DMS 273 treated with DMSO at 0.1 percent for 48 hours (cell line): ENCODE measurements at places on chromosomes 6 and 20.

- no peak for DNase-seq
Observed at GRCh38 chr20:37249304-37249703, 12.3 kb downstream of the GHRH start.

- no peak for DNase-seq
Observed at GRCh38 chr20:8803065-8803464, 265.8 kb upstream of the PLCB4 start.

- DNase-seq = no peak
Observed at GRCh38 chr20:60573003-60573680, 614.9 kb downstream of the CDH26 start.

DNA sequence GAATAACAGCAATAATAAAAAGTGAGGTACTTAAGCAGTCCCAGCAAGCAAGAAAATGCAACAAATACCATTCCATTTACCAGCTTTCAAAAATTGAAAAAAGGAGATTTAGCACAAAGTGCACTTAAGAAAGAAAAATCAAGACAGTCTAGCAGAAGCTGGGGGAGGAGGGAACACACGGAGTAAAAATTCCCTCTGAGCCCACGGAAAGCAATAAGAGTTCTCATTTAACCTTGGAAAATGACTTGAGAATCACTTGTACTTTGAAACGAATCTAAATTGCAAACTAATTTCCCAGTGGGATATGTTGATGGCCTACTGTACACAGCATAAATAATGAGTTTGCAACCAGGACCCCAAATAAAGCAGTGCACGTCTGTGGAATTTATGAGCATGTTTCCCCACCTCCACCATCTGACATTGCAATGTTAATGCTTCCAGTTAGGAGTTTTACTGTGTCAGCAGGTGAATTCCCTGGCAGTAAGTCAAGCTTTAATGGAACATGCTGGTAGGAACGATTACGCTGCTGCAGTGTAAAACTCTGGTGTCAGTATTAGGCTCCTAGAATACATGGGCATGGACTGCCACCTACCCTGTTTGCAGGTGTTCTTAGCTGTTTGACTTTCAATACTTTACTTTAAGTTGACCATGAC, 386.8 kb downstream of the HDGFL1 start:
- peak; percentile 46 for DNase-seq

DNA sequence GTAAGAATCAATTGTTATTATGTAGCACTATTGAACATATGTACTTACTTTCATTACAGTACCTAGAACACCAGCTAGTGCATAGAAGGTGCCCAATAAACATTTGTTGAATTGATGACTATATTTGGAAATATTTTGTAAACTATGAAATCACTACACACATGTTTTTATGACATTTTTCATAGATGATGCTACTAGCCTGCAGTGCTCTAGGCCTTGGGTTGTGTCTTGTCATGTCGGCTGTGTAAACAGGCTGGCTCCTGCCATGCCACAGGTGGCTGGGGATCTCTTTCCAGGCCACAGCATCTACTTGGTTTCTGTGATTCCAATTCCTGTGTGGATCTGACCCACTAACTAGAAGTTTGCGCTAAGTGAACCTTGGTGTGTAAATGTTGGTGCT, 43.3 kb upstream of the EDN1 start:
- DNase-seq = no peak

- no peak for DNase-seq
Observed at GRCh38 chr6:89944181-89944755, 50.0 kb downstream of the GJA10 start.

DNA sequence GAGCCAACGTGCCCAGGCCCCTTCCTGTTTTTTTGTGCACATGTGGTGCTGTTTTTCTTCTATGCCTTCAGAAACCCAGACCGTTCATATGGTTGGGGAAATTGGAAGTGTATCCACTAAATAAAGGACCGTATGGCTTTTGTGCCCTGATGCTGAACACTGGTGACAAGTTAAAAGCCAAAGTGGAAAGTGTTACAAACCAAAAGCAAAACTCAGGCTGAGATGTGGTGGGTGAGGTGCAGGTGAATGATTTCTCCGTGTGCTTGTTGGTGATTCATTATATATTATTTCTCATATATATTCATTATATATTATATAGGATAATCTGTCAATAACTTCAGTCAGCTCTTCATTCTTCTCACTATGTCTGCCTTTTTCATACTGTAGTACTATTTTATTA, 148.6 kb downstream of the SOBP start:
- no peak for DNase-seq

- DNase-seq = no peak
Observed at GRCh38 chr6:67889682-67889995, 745.4 kb upstream of the ADGRB3 start.

DNA sequence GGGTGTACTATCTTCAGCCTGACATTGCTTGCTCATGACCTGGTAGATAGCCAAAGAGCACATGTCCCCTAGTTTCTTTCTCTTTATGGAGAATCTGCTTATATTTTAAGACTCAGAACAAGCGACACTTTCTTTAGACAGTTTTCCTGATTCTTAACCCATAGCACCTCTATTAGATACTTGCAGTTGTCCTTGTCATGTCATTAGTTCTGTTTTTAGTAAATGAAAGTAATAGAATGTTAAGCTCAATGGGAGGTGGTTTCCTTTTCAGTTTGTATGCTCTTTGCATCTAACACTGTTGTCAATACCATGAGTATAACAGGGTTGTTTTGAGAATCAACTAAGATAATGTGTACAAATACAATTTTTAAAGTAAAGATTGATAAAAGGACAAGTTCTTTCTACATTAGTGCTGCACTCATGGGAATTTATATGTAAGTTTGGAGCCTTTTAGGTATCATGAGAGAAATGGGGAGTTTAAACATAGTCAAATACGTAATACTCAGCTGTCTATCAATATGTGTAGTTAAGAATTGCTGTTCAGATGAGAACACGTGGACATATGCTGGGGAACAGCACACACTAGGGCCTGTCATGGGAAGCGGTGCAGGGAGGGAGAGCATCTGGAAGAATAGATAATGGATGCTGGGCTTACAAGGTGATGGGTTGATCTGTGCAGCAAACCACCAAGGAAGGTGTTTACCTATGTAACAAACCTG, 124.3 kb downstream of the GRM1 start:
- DNase-seq = no peak

DNA sequence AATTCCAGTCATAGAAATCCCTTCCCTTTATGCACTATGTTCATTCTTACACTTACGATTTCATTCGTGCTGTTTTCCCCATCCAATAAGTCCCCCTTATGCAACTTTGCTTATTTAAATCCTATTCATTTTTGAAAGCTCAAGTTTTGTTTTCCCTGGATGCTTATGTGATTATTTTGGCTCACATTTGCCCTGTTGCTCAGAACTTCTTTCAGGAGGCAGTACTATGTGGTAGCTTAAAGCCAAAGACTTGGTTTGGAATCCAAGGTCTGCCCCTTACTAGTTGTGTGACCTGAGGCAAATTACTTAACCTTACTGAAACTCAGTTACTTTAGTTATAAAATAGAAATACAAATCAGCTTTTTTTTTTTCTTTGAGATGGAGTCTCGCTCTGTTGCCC, 59.6 kb downstream of the MOXD1 start:
- DNase-seq = no peak

DNA sequence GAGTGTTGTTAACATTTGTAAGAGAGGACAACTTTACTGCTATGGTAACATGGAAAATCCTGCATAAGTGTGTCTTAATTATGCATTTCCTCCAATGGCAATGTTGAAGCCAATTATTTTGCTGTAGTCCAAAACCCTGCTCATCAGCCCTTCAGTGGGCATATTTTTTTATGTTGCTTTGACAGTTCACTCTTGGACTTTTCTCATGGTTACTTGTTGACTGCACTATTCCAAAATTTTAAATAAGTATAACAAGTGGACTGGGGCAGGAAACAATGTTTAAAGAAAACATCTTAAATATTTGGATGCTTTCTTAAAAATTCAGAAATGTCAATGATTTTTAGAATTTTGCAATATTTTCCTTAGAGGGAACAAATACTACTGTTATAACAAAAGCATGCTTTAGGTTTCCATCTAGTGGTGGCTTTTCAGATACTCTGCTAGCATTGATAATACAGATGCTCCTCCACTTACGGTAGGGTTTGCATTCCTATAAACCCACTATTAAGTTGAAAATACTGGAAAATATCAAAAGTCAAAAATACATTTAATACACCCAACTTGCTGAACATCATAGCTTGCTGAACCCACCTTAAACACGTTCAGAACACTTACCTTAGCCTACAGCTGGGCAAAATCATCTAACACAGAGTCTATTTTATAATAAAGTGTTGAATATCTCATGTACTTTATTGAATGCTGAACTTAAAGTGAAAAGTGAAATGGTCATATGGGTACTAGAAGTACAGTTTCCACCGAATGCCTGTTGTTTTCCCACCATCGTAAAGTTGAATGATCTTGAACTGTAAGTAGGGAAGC, 86.4 kb downstream of the ADGRG6 start:
- DNase-seq = no peak

- DNase-seq = no peak
Observed at GRCh38 chr20:61092251-61092650, 159.8 kb upstream of the CDH4 start.
